ENCODE measurements at places on chromosomes 6 and 20.

DNA sequence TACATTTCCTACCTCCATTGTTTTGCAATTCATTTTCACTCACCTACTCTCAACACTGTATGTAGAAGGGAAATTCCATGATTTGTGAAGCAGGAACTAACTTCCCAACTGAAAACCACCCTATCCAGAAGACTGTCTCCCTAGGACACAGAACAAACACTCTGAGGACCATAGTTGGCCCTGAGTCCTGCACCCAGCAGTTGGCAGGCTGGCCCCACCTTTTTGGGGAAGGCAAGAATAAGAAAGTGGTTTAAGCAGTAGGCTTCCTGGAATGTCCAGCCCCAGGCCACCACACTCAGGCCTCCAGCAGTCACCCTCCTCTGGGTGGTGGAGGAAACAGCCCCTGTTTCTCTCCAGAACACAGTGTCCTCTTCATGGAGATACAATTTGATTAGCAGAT is 258.8 kb downstream of the ARHGAP18 start:
- no peak for DNase-seq

DNA sequence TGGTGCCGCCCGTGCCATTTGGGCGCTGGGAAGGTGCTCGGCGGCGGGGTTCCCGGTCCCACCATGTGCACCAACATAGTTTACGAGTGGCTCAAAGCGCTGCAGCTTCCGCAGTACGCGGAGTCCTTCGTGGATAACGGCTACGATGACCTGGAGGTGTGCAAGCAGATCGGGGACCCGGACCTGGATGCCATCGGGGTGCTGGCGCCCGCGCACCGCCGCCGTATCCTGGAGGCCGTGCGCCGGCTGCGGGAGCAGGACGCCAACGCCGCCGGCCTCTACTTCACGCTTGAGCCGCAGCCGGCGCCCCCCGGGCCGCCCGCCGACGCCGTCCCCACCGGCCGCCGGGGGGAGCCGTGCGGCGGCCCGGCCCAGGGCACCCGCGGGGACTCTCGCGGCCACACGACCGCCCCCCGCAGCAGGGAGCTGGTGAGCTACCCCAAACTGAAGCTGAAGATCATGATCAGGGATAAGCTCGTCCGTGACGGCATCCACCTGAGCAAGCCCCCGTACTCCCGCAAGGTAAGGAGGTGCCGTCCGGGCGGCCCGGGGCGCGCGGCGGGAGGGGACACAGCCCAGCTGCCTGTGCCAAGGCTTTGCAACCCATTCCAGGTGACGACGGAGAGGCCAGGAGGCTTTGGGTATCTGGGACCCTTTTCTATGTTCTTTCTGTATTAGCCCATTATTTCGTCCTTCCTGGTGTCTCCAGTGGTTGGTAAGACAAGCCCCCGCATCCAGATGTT is 547 bp downstream of the SAMD5 start:
- no peak for DNase-seq

GRCh38 chr20:44112889-44113617 is 73.9 kb downstream of the JPH2 start:
- DNase-seq: no peak

GRCh38 chr6:2656460-2657079 is 94.2 kb downstream of the MYLK4 start:
- DNase-seq: no peak

GRCh38 chr6:95099410-95099809 is 477.9 kb upstream of the MANEA start:
- DNase-seq: no peak

GRCh38 chr6:83868639-83869038 is 9.2 kb downstream of the CYB5R4 start:
- no peak for DNase-seq

GRCh38 chr6:129033581-129033980 is 150.6 kb downstream of the LAMA2 start:
- DNase-seq: no peak

- no peak for DNase-seq
These were observed 35.4 kb upstream of the MRPS18A start for GRCh38 chr6:43722920-43723545.

DNA sequence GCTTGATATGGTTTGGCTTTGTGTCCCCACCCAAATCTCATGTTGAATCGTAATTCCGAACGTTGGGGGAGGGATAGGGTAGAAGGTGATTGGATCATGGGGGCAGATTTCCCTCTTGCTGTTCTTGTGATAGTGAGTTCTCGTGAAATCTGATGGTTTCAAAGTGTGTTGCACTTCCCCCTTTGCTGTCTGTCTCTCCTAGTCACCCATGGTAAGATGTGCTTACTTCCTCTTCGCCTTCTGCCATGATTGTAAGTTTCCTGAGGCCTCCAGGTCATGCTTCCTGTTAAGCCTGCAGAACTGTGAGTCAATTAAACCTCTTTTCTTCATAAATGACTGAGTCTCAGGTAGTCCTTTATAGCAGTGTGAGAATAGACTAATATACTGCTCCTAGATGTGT is 19.9 kb downstream of the PFDN4 start:
- DNase-seq: no peak

DNA sequence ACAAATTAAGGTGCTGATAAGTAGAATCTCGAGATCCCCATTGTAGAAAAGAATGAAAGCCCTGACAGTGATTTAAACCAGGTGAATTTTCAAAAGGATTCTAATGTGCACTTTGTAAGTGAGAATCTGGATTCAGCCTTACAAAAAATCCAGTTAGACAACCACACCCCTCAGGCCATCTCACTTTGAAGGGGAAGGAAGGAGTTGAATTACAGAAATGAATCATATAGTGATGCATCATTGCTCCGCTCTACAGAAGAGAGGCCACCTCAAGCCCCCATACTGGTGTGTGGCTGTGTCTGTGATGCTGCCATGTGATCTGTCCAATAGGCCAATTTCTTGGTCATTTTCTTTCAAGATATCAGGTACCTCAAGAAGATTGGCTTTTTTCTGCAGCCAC is 85.5 kb upstream of the NT5E start:
- DNase-seq: no peak

- no peak for DNase-seq
These were observed 81.1 kb downstream of the PRSS35 start for GRCh38 chr6:83593395-83593785.

DNA sequence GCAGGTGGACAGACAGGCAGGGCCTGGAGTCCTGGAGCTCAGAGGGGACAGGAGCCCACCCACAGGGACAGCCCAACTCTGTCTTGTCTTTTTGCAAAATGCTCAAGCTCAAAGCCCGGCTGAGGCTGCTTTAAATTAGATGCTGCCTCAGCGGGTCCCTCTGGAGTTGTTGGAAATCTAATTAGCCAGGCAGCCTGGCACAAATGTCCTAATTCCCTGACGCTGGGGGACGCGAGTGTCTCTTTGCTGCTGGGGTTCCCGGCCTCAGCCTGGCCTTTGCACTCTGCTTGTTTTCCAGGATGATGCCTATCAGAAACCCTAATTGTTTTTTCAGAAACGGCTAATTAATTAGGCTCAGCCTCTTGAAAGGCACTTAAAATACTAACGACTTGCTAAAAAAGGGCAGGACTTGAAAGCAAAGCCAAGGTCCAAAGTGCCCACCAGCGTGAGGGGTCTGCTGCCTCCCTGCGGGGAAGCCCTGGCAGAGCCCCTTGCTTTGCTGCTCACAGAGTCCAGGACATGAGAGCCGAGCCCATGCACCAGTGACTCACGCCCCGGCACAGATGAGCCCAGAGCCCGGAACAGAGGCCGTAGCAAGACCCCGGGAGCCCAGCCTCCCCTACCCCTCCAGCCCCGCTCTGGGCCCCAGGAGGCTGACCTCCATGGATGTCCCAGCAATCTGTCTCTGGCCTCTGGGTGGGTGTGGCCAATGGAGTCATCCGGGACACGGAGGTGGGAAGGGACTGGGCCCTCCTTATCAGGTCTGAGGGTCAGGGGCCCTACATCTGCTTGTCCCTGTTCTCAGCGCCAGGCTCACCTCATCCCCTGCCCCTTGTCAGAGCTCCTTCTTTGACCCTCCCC is 46.0 kb upstream of the BHLHE23 start:
- no peak for DNase-seq

DNA sequence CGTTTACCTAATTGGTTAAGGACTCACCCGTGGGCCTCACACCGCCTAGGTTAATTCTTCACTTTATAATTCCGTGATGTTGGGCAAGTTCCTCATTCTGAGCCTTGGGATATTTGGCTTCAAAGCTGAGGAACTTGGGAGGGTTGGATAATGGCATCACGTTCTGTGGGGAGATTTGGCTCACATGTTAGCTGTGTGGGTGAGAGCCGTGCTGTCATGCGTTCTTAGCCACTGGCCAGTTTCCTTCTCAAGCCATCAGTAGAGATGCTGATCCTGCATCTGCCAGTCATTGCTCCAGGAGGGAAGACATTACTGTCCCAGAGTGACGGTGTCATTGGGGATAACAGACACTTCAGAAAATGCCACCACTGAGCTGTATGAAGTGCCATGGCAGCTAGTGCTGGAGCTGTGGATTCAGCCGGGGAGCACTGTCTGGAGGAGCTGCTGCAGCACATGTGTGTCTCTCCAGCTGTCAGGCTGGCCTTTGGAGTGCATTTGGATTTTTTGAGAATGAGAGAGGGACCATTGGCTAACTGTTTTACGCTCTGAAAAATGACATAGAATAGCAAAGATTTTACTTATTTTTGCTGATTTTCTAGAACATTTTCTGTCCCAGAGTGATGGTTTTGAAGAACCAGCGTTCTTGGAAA is 16.5 kb downstream of the IGF2R start:
- no peak for DNase-seq

DNA sequence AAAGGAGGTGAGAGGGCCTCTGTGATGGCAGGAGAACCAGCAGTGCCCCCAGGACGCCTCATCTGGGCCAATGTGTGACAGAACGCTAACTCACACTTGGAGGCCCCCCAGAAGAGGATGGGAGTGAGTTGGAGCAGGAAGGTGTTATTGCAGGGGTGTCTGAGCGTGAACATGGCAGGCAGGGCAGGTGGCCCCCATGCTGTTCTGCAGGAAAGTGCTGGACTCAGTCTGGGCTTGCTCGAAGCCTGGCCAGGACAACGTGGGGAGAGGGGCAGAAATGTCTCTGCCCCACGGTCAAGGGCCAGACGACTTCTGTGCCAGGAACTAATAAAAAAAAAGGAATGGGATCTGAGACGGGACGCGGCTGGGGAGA is 931 bp upstream of the EBF4 start:
- DNase-seq: no peak

DNA sequence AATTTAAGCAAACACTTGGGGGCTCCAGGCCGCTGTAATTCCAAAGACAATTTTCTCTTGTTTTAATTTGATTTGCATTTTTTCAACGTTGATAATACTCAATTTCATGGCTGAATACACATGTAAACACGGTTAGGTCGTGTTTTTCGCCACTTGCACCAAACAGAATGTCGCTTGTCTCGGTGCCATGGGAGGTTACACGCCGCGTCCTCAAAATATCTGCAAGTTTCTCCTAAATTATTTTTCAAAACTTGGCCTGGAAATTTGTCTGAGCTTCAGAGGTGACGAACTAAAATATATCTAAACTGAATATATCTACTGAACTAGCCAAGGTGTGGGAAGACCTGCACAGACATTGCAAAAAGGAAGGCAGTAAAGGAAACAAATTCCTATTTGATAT is 15.0 kb downstream of the FOXA2 start:
- no peak for DNase-seq

DNA sequence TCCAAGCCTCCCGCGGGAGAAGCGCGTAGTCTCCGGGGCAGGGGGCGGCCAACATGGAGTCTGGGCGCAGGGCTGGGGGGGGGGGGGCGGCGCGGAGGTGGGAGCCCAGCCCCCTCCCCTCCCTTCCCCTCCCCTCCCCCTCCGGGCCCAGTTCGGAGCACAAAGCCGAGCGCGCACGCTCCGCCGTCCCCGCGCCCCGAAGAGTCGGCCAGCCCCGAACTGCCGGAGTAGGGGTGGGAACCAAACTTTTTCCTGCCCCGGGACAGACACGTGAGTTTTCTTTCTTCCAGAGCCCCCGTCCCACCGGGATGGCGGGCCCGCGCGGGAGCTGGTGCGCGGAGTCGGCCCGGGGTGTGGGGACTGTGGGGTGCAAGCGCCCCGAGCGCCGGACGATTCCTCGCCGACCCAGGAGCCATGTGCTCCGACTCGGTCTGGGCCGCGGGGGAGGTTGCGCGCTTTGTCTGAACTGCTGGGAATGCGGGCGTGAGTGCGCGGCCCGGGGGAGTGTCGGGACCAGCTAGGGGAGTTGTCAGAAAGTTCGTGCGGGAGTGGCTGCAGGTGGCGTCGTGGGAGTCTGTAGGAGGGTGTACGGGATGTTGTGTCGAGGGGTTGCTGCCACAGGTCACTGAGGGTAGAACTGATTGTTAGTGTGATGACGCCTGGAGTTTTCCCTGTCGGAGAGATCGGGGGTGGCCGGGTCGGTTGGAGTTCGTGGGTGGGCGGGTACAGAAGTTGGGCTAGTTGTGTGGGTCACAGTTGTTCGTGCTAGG is 1.2 kb downstream of the TGIF2 start:
- peak; percentile 56 for DNase-seq

DNA sequence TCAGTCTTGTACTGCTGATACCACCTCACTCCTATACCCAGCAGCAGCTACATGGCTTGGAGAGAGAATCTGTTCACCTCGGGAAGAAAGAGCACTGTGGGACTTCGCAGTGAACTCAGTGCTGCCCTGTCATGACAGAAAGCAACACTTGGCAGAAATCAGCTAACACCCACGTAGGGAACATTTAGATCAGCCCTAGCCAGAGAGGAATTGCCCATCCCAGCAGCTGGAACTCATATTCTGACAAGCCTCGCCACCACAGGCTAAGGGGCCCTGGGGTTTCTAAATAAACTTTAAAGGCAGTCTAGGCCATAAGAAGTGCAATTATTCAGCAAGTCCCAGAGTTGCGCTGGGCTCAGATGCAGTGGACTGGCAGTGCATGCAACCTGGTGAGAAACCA is 1266.8 kb downstream of the GRIK2 start:
- no peak for DNase-seq

DNA sequence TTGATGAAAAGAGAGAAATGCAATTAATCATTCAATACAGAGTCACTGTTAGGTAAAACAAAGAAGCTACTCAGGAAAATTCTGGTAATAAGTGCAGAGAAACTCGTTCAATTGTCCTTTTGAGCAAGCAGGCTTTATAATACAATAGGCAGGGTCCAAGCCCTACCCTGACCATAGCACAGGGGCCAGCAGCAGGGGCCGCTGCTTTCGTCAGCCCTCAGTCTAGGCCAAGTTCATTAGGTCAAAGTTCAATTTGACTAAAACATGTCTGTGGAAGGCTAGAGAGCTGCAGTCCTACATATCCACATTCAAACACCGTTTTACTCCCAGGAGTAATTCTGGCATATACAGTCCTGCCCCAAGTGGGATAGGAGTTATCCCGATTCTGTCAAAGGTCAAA is 94.6 kb downstream of the BCAS1 start:
- no peak for DNase-seq

GRCh38 chr6:166684866-166685265 is 57.8 kb upstream of the RPS6KA2 start:
- DNase-seq: no peak

- DNase-seq: no peak
These were observed 75.6 kb downstream of the CNBD2 start for GRCh38 chr20:36043892-36044515.

- no peak for DNase-seq
These were observed 163.7 kb downstream of the DTNBP1 start for GRCh38 chr6:15499125-15499524.

GRCh38 chr20:45157962-45158361 is 16.7 kb upstream of the PI3 start:
- DNase-seq: no peak

GRCh38 chr20:19888269-19888671 is 128.9 kb upstream of the NAA20 start:
- no peak for DNase-seq
